CD8-positive, alpha-beta T cell (primary cell): ENCODE measurements at places on chromosomes 4 and X. TPM values are rescaled to one million over a fixed set of nuclear protein-coding genes. Genes with fewer than 3 reads are reported as not detected.

The TCEANC gene
- 9.5 TPM for total RNA-seq

The KIT gene
- 0.17 TPM for total RNA-seq

The TMSB15B gene
- total RNA-seq, result 4.8 TPM

The SPANXC gene
- not detected for total RNA-seq

- no peak for DNase-seq
Measured at GRCh38 chrX:29762006-29762405, 453.4 kb upstream of the MAGEB2 start.

DNA sequence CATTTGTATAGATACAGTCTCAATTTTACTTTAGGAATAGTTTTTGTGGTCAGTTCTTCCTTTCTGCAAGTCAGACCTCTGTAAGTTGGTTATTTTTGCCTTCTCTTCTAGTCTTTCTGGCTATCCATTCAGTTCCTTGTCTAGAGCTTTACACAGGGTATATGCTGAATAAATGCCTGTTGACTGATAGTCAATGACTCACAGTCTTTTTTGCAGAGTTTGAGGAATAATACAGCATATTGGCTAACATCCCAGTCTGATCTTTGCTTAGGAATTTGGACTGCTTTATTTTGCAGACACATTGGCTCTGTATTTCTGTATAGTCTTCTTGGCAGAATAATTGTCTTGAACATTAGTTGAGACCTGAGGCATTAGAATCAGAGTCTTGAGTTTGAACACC lies 132.4 kb downstream of the MAGEC1 start:
- DNase-seq, result no peak

- no peak for DNase-seq
Measured at GRCh38 chr4:5192271-5192670, 141.0 kb downstream of the STK32B start.

GRCh38 chrX:123882391-123882790 lies 22.5 kb downstream of the XIAP start:
- DNase-seq, result no peak

- DNase-seq, result no peak
Measured at GRCh38 chr4:177376024-177376423, 66.2 kb downstream of the AGA start.

GRCh38 chr4:122588453-122589238 lies 32.2 kb downstream of the IL21 start:
- no peak for DNase-seq

DNA sequence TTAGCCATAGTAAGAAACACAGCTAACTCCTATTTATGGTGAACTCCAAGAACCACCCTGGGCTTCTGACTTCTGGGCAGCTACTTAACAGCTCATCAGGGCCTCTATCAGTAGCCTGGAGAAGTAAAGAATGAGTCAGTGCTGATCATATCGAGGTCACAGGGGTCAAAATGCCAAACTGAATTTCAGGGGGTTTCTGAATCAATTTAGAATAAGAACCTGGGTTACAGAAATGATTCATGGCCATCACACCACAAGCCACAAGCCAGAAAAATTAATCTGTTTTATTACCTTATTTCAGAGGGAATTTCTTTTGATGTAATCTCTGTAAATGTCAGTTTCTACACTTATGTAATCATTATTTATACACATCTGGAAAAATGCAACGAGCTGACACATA lies 64.4 kb downstream of the CHST7 start:
- DNase-seq, result no peak
